ENCODE measurements at places on chromosomes 11 and 22.

GRCh38 chr11:120133216-120134105, 4.5 kb downstream of the TRIM29 start:
- DNase-seq, result no peak

DNA sequence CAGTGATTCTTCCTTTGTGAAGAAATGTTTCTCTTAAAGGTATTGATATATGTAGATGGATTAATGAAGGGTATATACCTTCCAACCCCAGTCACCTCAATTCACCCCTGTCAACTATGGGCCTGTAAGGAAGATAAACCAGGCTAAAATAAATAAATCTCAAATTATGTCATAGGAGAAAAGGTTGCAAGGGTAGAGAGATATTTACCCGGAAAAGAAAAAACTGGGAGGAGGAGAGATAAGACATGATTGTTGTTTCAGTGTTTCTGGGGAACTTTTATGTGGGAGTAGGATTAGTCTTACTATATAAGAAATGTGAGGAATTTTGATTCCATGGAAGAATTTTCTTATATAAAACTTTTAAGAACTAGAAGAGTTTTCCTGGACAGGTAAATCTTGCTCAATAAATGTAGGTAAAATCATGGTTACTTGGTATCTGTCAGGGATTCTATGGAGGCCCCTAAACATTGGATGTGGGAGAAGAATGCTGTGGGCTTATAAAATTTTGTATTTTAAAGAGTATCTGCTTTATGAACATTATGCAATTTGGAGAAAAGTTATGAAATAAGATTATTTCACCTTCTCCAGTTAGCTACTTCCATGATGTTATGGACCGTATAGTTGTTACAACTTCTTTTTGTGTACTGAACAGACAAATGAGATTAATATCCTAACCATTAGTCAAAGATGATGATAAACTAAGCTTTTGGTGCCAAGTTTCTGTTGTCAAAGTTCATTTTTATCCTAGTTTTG, 6.4 kb downstream of the YAP1 start:
- DNase-seq, result no peak

- no peak for DNase-seq
Observed at GRCh38 chr11:15234796-15235195, 120.1 kb downstream of the INSC start.

DNA sequence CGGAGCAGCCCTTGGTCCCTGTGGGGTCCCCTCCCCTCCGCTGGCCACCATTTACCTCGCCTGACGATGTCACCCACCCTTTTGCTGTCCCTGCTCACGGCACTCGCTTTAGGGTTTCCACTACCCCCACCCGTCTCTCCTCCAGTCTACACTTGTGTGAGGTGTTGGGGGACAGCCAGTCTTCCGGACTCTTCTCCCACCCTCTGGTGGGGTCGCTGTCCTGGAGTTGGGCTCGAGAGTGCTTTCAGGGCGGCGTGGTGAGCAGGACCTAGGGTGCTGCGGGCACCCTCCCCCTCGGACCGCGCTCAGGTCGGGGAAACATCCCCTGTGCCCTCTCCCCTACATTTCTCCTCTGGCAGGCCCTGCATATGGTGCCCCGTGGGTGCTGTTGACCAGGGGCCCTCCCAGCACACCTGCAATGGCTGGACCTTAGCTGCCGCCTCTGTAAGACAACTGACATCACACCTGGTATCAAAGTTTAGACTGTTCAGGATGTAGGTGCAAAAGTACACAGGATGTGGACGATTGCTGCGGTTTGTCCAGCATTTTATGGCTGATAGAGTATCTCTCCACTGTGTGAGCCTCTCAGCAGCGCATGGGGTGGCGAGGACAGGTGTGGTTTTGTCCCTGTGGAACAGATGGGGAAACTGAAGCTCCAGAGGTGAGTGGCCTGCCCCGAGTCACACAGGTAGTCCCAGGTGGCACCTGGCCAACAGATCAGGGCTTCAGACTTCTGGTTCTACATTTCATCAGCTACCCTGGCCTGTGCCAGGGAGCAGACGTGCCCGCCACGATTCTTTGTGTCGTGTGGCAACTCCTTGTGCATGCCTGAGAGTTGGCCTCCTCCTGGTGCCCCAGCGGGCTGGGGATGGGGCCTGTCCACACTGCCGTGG, 1.2 kb downstream of the GRK2 start:
- no peak for DNase-seq

- DNase-seq, result no peak
Observed at GRCh38 chr11:69965821-69966582, 112.1 kb upstream of the ANO1 start.

Measured in stimulated activated CD8-positive, alpha-beta memory T cell treated with anti-CD3 and anti-CD28 coated beads, Interleukin-7, amount 100 ng/mL, for 24 hours (primary cell).